Bronchus fibroblast of lung (primary cell): ENCODE measurements at places on chromosomes 3 and 15. TPM values are rescaled to one million over a fixed set of nuclear protein-coding genes. Genes with fewer than 3 reads are reported as not detected.

IRAK2 gene
- 3.0 and 3.5 TPM in 2 replicates for total RNA-seq

LSAMP gene
- 1.6 and 2.0 TPM in 2 replicates for total RNA-seq

EFCC1 gene
- not detected in 2 replicates for total RNA-seq

SLC15A2 gene
- 0.15 and 0.17 TPM in 2 replicates for total RNA-seq

MKRN3 gene
- total RNA-seq = under 0.01 TPM in 1 of 2 replicates, not detected in the other

GOLGA8R gene
- total RNA-seq = 0.30 and 0.50 TPM in 2 replicates

CFAP91 gene
- 0.45 and 0.50 TPM in 2 replicates for total RNA-seq

SI gene
- not detected in 2 replicates for total RNA-seq

BFSP2 gene
- not detected in 2 replicates for total RNA-seq

SAMMSON gene
- total RNA-seq = not detected in 2 replicates

PLA2G4D gene
- total RNA-seq = not detected in 2 replicates

SMAD3 gene
- total RNA-seq = 33.3 and 46.1 TPM in 2 replicates

LRRC28 gene
- total RNA-seq = 23.9 and 26.4 TPM in 2 replicates

GPR160 gene
- total RNA-seq = 0.15 and 0.17 TPM in 2 replicates

SLC22A13 gene
- total RNA-seq = not detected in 2 replicates

CLRN1 gene
- not detected in 2 replicates for total RNA-seq

STAC gene
- total RNA-seq = 4.3 and 5.0 TPM in 2 replicates
